ENCODE measurements at places on chromosomes 13 and 19. TPM values are rescaled to one million over a fixed set of nuclear protein-coding genes. Genes with fewer than 3 reads are reported as not detected.

- DNase-seq = no peak
Measured at GRCh38 chr13:26132756-26133155, 80.9 kb upstream of the SHISA2 start.

SMAD9 gene
- 1.8 TPM for total RNA-seq

GRCh38 chr13:64688893-64689677, 2541.1 kb downstream of the PCDH9 start:
- no peak for DNase-seq

FFAR2 gene
- total RNA-seq = 0.49 TPM

RASAL3 gene
- total RNA-seq = 0.17 TPM

DNA sequence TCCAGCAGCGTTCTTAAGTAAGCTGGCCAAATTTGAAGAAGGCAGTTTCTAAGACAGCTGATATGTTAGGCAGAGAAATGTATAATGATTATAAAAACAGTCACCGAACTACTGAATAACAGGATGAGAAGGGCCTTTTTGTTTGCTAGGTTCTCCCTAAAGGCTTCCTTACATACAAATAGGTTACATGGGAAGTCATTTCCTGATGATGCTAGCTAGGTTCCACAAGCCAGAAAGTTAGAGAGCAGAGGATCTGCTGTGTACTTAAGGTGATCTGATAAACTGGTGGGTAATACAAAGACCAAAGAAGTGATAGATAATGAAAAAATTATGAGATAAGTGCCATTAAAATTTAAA, 139.7 kb downstream of the VWA8 start:
- DNase-seq = no peak

- no peak for DNase-seq
Measured at GRCh38 chr13:108283110-108283509, 13.6 kb downstream of the TNFSF13B start.

GRCh38 chr19:7680606-7681339, at the start of gene TRAPPC5:
TRAPPC5 (plus strand) TSS chr19:7680833; CDS start chr19:7682254, 1,421 bp downstream.
- DNase-seq = peak; percentile 67

DNA sequence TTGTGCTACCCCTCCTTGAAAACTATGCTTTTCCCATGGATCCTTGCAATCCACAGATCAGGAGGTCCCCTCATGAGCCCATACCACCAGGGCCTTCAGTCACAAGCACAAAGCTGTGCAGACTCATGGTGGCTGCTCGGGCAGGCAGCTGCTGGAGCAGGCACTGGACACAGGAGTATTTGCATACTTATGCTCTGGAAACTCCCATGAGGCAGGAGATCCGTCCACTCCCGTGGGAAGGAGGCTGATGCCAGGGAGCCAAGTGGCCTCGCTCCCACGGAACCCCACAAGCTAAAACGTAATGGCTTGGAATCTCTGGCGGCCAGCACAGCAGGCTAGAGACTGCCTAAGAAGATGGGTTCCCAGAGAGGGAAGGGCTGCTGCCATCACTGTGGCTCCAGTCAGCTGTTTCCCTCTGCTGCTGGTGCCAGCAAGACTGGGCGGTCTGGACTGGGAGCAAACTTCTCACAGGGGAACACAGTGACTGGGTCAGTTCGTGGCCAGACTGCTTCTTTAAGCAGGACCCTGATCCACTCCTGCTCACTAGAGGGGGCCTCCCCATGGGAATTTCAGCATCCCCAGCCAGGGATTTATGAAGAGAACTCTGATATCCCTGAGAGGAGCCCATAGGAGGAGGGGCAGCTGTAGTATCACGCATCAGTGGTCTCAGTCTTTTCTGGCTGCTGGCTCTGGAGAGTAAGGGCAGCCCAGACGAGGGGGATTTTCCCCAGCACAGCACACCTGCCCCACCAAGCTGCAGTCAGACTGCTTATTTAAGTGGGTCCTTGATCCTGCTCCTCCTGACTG, 370.3 kb upstream of the ATXN8OS start:
- DNase-seq = no peak

DNA sequence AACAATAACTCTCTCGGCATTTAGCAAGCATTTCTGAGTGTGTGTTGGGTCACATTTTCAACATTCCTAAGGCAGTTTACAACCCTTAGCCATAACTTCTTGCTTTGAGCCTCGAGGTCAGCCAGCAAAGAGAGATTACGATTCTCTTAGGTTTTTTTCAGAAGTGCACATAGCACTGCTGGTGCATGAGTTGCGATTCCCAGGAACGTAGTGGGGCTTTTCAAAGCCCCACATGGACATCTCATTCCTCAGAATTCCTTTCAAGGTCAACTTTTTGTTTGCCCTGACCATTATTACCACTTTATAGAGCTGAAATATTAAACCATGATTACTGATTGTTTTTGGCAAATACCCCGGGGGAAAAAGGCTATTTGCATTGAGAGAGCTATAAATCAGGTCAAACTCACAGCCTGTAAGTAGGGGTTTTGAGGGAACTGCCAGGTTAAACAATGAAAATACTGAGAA, 705.3 kb downstream of the GPC5 start:
- DNase-seq = no peak

DNA sequence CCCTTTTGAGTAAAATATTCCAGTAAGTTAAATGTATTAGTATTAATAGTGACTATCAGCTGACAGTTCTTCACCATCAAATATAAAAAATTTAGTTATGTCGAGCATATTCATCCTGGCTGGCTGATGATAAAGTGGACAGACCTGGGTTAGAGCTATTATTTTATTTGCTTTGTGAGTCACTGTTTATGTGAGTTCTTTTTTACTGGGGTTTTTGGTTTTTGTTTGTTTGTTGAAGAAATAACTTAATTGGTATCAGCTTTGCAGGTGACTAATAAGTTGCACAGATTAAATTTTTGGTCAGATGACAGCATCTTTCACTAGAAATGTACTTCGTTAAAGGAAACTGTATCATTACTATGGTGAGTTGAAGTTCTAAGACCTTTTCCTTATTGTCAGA, 224.7 kb downstream of the GGACT start:
- no peak for DNase-seq

DNA sequence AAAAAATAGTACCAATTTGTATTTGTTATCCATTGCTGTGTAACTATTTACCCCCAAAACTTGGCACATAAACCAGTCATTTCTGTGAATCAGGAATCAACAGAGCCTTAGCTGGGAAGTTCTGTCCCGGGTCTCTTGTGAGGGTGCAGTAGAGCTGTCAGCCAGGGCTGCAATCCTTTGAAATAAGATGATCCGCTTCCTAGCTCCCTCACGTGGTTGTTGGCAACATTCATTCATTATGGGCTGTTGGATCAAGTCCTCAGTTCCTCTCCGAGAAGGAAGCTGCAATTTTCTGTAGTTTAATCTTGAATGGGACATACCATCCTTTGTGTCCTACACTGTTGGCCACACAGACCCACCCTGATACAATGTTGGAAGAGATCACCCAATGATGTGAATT, 277.2 kb downstream of the SUCLA2 start:
- DNase-seq = no peak

DNA sequence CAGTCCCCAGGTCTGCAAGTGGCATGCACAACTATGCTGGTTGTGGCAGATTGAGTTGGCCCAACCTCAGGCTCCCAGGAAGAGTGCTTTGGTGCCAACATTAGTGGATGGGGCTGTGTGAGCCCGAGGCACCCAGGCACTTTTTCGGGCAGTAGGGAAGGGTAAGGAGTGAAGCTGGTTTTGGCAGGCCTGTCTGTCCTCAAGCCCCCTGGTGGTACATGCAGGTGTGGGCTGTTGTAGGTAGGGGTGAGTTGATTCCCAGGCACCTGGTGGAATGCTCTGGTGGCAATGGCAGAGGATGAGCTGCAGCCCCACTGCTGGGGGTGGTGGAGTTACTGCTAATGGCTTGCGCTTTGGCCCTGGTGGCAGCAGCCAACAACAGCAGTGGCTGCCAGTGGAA, 723.7 kb upstream of the SLITRK1 start:
- no peak for DNase-seq

KLK2 gene
- total RNA-seq = not detected

DNA sequence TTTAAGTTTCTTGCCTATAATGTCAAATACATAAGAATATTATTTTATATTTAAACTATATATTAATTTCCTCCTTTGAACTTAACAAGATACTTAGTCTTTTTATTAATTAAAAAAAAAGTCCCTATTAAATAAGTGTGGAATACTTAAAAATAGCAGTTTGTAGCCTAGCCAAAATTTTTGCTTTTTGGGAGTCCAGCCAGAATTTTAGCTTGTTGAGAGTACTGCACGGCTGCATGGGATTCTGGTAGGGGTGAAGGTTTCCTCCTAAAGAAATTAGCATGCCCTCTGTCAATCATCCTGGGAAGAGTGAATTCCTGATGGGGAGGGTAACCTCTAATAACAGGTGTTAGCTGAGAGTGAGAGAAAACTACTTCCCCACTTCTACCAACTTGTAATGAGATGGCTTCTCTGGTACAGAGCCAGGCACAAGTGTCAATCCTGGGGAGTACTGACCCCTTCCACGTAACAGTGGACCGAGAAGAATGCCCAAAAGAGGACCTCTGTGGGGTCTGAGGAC, 195.7 kb downstream of the SPRY2 start:
- no peak for DNase-seq

- DNase-seq = no peak
Measured at GRCh38 chr19:29411113-29411581, 114.6 kb upstream of the VSTM2B start.

CPB2 gene
- total RNA-seq = 0.29 TPM

DNA sequence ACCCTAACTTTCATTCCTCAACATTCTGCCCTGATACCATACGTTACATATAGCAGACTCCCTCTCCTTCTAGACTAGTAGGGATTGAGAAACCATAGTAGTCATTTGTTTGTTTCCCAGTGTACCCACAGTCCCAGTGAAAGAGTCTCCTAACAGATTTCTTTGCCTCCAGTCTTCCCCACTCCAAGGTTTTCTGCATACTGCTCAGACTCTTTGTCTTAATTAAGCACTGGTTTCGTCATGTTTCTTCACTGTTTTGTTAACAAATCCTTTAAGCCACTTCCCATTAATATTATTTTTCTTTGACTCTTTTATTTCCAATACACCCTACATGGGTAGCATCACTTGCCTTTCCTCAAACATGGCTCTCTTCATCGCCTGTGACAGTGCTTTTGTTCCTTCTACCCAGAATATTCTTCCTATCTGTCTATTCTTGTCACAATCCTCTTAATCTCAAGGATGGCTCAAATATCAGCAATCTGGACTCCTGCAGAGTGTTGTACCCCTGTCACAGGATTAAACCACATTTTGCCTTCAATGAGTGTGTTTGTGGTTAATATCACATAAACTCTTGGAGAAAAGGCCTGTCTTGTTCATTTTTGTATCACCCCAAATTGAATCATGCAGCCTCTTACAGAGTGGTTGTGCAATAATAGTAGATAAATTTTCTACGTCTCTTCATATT, 92.7 kb upstream of the KLF12 start:
- no peak for DNase-seq

GRCh38 chr19:15022752-15023151, 26.5 kb upstream of the CASP14 start:
- no peak for DNase-seq

DNA sequence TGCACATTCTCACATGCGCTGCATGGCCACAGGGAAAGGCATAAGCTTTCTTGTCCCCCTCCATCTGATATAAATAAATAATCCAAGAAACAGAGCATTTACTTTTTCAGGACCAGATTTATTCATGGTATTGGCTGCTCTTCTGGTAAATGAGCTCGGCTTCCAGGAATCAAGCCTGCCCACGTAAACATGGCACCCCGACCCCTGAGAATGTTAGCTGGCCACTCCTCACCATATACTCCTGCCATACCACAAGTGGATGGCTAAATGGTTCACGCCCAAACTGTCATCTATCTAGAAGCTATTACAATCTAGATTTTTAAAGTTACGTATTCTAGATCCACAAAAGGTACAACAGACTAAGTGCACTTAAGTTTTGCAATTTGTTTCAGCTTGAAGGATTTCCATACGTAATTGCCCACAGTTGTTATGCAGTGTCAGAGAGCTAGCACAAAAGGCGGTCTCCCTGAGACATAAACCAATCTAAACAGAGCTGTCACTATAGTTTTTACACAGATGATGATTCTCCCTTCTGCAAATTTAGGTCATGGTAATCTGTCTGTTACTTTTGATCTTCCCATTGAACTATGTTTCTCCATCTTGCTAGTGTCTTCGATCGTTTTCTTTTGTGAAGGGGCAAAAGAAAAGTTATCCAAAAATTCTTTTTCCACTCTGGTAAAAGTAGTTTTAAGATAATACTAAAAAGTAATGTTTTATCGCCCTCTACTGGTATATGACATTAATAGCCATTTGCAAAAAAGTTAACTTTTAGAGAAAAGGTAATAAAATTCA, 16.2 kb upstream of the FOXO1 start:
- no peak for DNase-seq

NAPA gene
- 205 TPM for total RNA-seq

DNA sequence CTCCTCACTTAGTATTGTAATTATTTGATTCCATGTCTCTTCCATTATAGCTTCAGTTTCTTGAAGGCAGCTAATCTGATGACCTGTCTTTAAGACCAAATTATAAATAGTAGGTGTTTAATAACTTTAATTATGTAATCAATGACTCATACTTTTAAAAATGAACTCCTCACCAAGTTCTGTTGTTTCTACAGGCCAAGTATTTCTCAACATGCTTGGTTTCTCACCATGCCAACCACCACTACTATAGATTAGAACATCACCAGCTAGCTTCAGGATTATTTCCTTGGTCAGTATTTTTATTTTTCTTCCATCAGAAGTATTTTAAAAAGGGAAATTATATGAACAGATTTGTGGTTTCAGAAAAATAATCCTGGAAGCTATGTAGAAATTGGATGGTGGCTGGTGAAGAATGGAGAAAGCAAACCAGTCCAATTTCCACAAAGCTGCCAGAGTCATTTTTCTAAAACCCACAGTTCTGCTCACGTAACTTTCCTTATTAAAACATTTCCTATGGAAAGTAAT, 237.7 kb upstream of the DACH1 start:
- no peak for DNase-seq

USHBP1 gene
- total RNA-seq = 1.9 TPM

APOC1 gene
- total RNA-seq = 17.1 TPM

NRTN gene
- total RNA-seq = 6.5 TPM

- DNase-seq = no peak
Measured at GRCh38 chr19:47404334-47405196, 14.8 kb downstream of the MEIS3 start.

ZNF586 gene
- 19.8 TPM for total RNA-seq

FLT3LG gene
- 2.8 TPM for total RNA-seq

PRDX2 gene
- total RNA-seq = 266 TPM

GRCh38 chr13:98315902-98316301, 138.8 kb upstream of the RNF113B start:
- DNase-seq = no peak

DNA sequence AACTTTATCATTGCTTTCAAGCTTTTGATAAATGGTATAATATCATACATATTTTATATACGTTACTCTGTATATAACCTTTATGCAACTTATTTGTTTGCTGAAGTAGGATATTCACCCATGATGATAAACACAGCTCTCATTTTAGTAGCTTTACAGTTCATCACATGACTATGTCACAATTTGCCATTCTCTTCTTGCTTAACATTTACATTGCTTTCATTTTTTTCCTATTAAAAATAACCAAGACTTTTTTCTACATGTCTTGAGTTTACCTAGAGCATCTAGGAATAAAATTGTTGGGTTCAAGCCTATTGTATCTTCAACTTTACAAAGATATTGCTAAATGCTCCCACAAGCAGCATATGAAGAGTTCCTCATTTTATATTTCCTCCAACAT, 54.0 kb downstream of the KCNRG start:
- DNase-seq = no peak

GRCh38 chr19:44806291-44806690, 2.6 kb upstream of the BCAM start:
- no peak for DNase-seq

Data from lower leg skin (tissue), 4 donors.